ENCODE measurements at places on chromosomes 1 and 21.

DNA sequence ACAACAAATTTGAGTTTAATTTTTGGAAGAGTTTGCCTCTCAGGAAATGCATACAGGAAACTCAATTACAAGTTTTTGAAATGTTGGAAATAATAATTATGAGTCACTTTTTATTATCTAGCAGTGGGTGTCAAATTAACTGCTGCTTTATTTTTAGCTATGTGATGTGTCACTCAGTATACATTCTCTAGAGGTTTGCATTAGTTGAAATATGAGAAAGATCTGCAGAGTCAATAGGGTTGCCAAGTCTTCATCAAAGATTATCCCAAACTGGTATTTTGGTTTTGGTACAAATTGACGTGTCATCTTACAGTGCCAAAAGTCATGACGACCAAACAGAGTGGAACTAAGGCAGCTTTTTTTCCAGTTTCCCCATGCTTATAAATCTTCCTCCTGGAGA lies 54.3 kb upstream of the DIPK1A start:
- peak; percentile 16 for DNase-seq

DNA sequence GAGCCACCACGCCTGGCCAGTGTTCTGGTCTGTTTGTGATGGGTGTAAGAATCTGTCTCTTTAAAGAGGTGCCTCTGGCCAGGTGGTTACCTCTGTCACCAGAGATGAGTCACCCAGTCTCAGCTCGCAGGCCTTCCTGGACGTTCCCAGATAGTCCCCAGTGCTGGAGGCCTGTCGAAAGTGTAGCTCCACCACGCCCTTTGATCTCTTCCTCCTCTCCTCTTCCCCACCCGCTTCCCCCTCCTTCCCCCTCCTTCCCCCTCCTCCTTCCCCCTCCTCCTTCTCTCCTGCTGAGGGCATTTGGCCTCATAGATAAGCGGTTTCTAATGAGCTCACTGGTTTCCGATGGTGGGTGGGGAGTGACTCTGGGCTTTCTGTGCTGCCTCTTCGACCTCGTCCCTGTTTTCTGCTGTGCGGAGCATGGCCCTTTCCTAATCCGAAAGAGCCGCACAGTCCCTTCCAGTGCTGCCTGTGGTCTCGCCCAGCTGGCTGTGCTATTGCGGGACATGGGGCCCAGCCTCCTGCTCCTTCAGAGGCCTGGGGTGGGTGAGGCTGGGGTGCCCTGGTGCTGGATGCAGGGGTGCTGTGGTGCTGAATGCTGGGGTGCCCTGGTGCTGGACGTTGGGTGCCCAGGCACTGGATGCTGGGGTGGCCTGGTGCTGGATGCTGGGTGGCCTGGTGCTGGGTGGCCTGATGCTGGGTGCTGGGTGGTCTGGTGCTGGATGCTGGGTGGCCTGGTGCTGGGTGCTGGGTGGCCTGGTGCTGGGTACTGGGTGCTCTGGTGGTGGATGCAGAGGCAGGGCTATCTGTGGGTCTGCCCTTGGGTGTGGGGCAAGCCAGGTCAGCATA lies 19.2 kb downstream of the AGPAT3 start:
- DNase-seq, result no peak

- DNase-seq, result no peak
Observed at GRCh38 chr21:46160657-46160906, 5.2 kb upstream of the FTCD start.

DNA sequence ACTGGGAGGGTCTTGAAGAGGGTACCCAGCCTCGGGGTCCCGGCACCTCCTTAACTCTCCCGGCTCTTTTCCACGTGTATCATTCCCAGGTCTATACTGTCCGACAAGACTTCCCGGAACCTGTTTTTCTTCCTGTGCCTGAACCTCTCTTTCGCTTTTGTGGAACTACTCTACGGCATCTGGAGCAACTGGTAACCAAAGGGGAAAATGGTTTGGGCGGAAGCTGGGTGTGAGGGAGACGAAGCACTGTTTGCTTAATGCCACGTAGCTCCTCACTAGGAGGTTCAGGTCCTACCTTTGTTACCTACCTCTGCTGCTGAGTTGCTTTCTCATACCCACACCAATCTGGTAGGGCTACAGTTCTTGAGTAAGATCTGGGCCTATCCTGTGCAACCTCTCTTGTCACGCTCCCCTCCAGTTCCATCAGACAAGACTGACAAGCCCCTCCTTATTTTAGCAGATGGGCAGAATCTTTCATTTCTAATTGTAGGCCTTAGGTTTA lies 642 bp downstream of the SLC30A7 start:
- peak; percentile 48 for DNase-seq

DNA sequence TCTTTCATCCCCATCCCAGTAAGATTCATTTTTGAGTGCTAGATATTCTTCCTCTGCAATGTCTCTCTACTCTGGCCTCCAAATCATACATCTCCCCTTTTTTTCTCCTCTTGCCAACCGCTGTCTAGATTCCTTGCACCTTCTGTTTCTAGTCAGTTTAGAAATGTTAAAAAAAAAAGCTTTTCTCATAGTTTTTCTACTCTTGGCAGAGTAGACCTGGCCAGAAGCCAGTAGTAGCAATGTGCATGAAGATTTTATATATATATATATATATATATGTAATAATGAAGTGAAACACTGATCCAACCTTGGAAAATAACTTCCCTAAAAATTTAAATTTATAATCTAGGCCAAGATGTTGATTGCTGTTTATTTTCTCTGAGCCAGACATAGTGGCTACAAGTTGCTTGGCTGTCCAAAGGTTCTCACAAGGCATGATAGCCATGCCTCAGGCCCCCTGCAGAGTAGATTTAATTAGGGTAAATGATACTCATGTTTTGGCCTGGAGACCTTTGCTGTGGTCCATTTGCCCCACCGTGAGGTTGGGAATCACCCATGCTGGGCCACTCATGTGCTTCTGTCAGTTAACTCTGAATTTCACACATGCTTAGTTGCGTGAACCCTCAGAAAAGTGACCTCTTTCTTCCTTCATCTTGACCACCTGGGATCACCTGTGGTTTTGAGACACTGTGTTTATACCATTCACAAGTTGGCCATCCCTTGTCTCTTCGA lies 103.4 kb upstream of the KCNE2 start:
- DNase-seq, result no peak

GRCh38 chr1:30507016-30507312 lies 216.4 kb downstream of the MATN1 start:
- DNase-seq, result no peak

DNA sequence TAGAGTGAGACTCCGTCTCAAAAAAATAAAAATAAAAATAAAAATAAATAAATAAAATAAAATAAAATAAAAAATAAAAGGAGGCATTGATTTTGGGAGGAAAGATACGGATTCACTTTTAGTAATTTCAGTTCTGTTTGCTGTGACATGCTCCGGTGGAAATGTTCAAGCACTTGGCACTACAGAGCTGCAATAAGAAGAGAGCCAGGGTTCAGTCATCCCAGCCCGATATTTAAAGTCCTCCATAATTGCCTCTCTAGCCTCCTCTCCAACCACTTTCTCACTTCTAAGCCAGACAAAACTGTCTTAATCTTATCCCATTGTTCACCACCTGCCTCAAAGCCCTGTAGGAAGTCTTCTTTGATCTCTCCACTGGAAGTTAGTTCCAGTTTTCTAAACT lies 55.0 kb upstream of the MACF1 start:
- no peak for DNase-seq

DNA sequence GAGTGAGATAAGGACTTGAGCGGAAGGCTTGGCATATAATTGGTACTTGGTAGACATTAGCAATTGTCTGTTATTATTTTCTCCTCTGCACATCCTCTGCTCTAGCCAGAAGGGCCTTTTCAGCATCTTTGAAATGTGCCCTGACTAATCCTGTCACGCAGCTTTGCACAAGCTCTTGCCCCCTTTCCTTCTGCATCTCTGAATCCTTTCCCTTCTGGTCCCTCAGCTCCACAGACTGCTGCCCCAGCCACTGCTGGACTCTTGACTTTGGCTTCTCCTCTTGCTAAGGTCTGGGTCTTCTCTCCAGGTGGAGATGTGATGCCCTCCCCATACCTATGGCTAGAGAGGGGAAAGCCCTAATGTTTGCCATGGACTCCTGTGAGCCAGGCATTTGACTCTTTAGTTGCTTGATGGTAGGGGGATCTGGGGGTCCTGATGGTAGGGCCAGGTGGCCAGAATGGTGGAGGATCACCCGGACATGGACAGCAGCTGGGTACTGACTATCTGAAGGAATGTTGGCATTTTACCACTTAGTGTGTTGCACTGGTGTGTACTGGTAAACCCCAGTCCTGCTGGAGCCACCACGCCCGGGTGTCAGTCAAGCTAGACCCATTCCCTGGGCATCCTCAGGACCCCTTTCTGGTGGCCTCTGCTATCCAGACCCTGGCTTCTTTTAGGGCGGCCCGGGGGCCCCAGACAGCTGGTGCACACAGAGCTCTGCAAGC lies 4.4 kb downstream of the HPCA start:
- no peak for DNase-seq

DNA sequence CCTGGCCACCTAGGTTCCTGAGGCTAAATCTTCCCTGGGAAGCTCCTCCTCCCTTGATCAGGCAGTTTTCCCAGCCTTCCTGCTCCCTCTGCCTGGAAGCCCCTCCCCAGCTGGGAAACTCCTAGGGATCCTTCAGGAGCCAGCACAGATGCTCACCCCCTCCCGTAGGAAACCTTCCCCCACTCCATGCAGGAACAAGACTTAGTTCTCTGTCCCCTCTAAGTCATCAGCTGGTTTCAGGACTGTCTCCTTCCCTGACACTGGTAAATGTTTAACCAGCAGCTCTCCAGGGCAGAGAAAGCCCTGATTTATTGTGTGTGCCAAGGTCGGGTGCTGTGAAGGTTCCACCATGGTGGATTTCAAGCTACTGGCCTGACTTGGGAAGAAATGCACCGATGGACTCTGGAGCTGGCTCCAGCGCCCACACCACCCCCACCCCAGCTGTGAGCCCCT lies 25.0 kb downstream of the TTC39A start:
- no peak for DNase-seq

Measured in AG08395 (cell line).